ENCODE measurements at places on chromosomes 3 and 15.

GRCh38 chr3:150396956-150397550 lies 11.0 kb upstream of the TSC22D2 start:
- DNase-seq, result no peak

- no peak for DNase-seq
These were observed 246.8 kb downstream of the UACA start for GRCh38 chr15:70516408-70517193.

DNA sequence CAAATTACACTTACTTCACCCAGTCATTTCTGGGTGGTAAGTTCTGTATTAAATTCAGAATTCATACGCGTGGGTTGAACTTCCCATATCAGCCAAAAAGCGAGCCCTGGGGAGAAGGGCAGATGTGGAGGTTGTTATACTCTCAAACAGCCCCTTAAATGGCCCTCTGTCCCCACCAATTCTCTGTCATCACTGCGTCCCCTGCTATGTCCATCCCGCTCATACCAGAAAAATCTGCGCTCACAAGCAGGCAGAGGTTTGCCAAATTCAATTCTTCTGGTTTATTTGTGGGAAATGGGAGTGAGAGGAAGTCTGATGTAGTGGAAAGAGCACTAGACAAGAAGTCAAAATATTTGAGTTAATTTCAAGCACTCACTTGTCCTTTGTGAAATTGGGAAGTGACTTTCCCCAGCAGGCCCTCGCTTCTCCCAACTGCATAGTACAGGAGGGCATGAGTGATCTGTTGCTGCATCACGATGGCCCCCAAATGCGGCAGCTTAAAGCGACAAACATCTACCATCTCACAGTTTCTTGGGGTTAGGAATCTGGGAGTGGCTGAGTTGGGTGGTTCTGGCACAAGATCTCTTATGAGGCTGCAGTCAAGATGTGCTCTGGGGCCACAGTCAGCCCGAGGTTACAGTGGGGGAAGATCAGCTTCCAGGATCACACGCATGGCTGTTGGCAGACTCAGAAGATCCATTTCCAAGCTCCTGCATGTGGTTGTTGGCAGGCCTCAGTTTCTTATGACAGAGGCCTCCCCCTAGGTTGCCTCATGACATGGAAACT lies 67.7 kb downstream of the CPN2 start:
- no peak for DNase-seq

- DNase-seq, result no peak
These were observed 25.8 kb downstream of the ARHGEF3 start for GRCh38 chr3:56775838-56776555.

- no peak for DNase-seq
These were observed 100.2 kb upstream of the PRR23E start for GRCh38 chr3:127092776-127093175.

- no peak for DNase-seq
These were observed 34.9 kb downstream of the CHDH start for GRCh38 chr3:53811143-53811927.

DNA sequence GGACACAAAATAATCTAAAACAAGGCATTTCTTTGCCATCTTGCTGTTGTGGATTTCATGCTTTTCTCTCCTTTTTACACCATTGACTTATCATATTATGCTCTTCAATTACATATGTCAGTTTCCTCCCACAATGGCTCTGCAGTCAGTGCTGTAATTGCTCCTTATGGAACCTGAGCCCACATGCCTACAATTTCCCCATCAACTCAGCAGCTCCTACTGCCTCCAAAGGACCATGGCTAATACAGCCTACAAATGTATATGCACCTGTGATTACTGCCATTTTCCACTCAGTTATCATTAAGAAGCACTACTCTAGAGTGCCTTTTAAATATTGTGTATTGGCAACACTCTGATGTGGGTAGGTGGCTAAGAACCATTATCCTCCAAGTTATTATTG lies 30.8 kb downstream of the RTP4 start:
- no peak for DNase-seq

GRCh38 chr3:100117093-100117492 lies 2.8 kb upstream of the FILIP1L start:
- no peak for DNase-seq

DNA sequence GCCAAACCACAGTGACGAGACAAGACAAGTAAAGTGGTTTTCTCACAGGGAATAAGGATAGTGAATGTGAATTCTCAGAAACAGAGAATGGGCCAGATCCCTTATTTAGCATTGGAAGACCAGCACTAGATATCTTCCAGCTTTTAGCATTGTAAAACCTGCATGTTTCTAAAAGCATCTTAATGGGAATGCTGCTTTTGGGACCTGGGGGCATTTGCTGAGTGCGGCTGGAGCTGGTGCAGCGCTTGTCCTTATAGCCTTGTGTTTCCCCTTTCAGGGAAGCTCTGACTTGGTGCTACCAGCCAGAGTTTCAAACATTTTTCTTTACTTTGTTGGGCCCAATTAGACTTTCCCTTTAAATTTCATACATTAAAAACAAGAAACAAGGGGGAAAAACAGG lies 52.9 kb downstream of the CLSTN2 start:
- DNase-seq, result no peak

- DNase-seq, result no peak
These were observed 588 bp upstream of the VIPR1 start for GRCh38 chr3:42501681-42502428.

GRCh38 chr3:122642935-122643334 lies 37.7 kb upstream of the PARP14 start:
- DNase-seq, result no peak

DNA sequence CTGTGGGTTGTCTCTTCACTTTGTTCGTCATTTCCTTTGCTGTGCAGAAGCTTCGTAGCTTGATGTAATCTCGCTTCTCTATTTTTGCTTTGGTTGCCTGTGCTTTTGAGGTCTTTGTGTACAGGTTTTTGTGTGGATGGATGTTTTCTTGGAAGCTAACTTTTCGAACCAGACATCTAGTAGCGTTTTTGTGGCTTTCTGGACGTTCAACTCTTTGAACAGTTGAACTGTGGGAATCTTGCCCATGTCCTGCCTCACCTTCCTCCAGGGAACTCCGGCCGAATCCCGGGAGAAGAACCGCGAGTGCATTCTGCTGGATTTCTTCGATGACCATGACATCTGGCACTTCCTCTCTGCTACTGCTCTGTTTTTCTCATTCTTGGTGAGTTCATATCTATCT lies 70.6 kb downstream of the USF3 start:
- DNase-seq, result no peak

- no peak for DNase-seq
These were observed 63.3 kb downstream of the THBS1 start for GRCh38 chr15:39644136-39644535.

DNA sequence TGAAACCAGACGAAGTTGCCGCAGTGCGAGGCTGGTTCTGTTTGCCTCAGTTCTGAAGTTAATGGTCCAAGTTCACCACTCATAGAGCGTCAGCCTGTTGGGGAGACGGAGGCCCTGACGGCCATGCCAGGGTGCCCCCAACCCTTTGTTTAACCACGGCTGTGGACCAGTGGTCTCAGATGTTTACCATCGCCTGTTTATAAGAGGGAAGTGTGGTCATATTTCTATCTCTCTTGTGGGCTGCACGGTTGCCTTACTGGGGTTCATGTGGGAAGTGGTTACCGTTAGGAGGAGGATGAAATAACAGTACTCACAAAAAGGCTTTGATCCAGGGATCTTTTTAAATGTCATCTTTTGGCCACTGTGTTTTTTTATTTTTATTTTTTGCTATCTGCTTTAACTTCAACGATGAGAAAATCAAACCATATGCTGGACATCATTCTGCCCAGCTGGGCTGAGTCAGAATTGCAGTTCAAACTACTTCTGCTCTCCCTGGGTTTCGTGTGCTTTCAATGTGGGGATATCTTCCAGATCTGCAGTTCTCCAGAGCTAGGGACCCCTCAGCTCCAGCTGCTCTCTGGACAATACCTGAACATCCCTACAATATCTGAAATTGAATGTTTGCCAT lies 17.8 kb downstream of the SMAD3 start:
- DNase-seq, result no peak

DNA sequence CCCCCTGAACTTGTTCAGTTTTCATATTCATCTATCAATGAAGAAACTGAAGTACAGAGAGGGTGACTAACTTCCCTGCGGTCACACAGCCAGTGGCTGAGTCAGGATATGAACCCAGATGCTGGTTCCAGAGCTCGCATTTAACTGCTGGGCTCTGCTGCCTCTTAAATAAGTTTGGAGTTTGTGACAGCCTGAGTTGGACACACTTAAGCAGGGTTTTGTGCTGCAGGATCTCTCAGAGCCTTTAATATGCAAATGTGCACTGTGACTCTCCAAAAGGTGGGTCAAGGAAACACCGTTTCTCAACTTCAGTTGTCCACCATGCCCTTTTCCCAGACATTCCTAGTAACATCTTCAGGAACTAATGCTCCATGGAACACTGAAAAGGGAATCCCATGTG lies 45.8 kb downstream of the EBLN2 start:
- no peak for DNase-seq

DNA sequence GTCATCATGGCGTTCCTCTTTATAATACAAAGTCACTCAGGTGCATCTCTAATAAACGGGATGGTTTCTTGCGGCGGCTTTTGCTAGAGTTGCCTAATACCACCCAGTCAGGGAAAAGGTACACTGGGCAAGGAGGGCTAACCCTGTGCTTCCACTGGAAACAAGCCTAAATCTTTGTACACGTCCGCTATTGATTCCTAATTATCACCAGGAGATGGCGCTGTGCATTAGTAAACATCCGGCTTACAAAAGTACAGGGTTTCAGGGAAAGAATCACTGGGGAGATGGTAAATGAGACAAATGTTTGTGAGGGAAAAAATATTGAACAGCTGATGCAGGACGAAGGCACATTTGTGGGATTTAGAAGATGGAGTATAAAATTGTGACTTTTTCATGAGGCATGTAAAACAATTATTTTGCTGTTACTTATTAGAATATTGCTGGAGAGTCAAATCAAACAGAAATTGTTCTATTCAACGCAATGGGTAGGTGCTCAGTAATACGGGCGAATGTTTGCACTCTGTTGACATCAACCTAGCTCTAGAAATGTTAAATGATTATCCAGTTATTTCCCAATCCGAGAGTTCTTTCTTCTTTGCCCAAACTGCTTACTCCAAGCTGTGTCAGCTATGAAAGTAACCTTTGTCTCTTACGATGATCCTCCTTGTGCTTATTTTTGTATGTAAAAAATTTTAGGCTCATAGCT lies 50.6 kb downstream of the GMNC start:
- DNase-seq, result peak; percentile 23

- no peak for DNase-seq
These were observed 35.0 kb downstream of the RAB11A start for GRCh38 chr15:65904301-65904700.

GRCh38 chr15:67085237-67085817 lies 19.9 kb downstream of the SMAD3 start:
- no peak for DNase-seq

GRCh38 chr15:74799255-74799855 lies 13.3 kb upstream of the LMAN1L start:
- no peak for DNase-seq

DNA sequence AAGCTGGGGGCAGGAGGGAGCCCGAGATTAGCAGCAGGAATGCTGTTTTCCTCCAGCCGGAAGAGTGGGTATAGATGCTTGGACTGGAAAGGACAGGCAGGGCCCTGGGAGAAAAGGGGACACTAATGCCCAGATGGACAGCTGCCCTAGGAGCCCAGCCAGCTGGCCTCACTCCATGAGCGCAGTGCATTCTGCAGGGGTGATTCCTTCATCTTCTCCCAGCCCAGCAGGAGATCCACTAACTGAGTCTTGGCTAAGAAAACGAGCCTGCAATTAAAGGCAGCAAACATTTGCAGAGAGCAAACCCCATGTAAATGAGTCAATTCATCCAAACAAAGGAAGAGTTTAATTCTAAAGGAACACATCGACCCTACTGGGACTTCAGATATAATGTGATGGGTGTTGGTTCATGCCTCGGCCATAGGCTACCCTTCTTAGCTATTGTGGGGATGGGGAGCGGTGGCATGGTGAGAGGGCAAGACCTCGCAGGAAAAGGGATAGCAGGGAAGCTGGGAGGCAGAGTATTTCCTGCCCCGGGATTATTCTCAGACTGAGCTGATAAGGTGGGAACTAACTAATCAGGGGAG lies 13.3 kb upstream of the MINAR1 start:
- DNase-seq, result no peak

- peak; percentile 20 for DNase-seq
These were observed 68.1 kb downstream of the SLC6A1 start for GRCh38 chr3:11060500-11061251.

DNA sequence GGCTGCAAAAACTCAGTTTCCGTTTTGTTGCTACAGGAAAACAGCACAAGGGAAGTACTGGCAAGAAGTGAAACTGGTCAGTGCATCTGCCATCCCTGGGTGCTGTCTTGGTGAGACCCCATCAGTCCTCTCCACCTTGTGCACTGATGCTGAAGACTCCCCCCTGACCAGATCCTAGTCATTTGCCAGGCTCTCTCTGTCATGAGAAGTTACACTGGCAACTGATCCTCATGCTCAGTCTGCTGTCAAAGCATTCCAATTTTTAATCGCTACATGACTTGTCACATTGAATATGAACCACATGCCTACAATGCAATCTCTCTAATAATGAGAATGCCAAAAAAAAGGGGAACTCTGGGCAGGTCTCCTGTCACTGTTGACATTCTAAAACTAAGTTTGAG lies 296.5 kb downstream of the ZIC1 start:
- no peak for DNase-seq

- DNase-seq, result no peak
These were observed 4.4 kb downstream of the MYO5C start for GRCh38 chr15:52291204-52291603.

- peak; percentile 43 for DNase-seq
These were observed 650 bp downstream of the PYGO1 start for GRCh38 chr15:55587321-55588069.

DNA sequence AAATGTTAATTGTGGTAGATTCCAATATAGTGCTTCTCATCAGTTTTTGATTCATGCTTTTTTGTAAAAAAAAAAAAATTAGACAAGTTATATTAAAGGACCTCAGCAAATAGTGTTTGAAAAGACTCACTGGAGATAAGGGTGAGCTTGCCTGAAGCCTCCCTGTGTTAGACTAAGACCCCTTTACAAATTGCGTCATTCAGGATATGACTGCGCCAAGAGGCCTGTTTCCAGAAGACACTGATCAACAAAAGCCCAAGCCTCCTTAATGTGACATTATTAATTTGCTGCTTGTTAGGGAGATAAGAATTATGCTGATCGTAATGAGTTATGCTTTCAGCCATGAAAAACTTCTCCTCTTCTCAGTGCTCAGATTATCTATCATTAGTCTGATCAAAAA lies 13.0 kb upstream of the DNAJC13 start:
- no peak for DNase-seq

DNA sequence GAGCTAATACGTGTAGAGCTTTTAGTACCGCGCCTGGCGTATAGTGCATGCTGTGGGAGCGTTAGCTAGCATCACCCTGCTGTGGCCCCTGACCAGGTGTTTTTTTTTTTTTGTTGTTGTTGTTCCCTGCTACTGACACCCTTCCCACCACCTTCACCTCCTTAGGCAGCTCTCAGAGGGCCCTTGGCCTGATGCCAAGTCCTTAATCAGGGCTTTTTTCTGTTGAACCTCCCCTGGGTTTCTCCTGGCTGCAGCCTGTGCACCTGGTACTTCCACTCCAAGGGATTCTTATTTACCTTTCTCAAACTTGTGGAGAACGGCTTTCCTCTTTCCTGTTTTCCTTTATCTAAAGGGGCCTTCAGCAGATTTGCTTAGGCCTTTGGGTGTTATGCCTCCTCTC lies 53.3 kb downstream of the SLC7A14 start:
- DNase-seq, result no peak
